ENCODE measurements at places on chromosomes 11 and 22.

DNA sequence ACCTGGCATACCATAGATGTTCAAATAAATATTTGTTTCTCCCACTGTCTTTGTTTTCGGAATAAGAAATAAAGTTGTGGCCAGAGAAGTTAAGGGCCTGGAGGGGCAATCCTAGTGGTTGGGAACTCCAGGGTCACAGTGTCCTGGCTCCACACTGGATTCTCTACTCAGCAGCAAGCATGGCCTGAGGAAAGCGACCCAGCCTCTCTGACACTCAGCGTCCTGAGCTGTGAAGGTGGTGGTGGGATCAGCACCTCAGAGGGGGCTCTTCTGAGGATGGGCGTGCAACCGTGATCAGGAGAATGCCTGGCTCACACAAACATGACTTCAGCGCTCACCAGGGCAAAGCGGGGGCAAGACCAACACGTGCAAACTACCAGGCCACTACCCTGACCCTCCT lies 59.9 kb downstream of the LARGE1 start:
- DNase-seq, result no peak

- DNase-seq, result no peak
These were observed 39.8 kb upstream of the PRSS23 start for GRCh38 chr11:86760577-86760976.

GRCh38 chr11:44082645-44083044 lies 12.8 kb upstream of the EXT2 start:
- no peak for DNase-seq

- DNase-seq, result no peak
These were observed 22.9 kb upstream of the SLC22A12 start for GRCh38 chr11:64568041-64568571.

DNA sequence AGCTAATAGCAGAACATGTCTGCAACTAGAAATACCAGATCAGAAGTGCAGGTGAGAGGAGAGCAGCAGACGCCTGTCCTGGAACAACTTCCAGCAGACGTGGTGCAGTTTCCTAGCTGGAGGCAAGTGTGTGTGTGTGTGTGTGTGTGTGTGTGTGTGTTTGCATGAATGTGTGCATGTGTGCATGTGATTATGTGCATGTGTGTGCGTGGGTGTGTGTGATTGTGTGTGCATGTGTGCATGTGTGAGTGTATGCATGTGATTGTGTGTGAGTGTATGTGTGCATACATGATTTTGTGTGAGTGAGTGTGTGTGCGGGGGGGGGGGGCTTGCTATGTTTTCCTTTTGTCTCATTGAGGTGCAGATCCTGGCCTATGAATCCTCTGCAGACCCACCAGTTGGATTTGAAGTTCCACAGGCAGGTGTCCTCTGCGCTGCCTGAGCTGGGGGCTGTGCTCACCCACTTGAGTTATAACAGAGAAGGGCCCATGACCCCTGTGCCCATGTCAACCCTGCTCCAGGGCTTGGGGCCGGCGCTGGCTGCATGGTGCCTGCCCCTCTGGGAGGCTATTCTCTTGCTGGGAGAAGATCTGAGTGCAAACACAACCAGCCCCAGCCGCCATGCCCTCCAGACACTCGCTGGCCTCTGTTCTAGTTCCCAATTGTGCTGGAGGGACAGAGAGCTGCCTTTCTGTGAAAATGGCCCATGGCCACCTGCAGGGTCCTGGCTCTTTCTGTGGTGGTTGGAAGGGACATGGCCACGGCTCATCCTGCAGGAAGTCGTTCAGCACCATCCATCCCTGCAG lies 821.3 kb downstream of the BRD1 start:
- DNase-seq, result no peak

DNA sequence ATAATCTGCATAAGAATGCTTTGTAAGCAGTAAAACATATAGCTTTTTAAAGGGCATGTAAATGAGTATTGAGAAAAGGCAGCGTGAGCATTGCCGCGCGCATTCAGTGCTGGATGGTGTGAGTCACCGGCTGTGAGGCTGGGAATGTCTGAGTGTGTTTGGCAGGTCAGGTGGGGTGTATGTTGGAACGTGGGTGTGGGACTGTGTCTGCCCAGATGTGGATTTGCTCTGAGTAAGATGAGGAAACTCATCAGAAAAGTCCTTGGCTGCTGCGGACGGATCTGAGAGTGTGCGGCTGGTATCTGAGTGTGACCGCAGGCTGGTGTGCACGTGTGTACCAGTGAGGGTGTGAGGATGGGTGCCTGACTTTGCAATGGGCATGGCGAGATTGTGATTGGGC lies 66.2 kb upstream of the NECTIN1 start:
- no peak for DNase-seq

DNA sequence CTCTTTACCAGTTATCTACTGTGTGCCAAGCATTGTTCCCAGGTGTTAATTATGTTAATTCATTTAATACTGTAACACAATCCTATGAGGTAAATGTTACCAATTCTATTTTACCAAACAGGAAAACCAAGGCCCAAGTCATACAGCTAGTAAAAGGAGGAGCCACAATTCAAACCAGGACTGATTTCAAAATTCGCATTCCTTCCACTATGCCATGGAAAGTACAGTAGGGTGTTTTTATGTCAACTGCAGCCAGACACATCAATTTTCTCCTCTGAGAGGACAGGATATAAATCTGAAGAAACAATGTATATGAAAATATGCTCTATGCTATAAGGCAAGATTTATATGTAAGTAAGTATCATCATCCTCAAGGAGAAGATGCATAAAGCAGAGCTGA lies 104.3 kb downstream of the RPL27A start:
- no peak for DNase-seq

DNA sequence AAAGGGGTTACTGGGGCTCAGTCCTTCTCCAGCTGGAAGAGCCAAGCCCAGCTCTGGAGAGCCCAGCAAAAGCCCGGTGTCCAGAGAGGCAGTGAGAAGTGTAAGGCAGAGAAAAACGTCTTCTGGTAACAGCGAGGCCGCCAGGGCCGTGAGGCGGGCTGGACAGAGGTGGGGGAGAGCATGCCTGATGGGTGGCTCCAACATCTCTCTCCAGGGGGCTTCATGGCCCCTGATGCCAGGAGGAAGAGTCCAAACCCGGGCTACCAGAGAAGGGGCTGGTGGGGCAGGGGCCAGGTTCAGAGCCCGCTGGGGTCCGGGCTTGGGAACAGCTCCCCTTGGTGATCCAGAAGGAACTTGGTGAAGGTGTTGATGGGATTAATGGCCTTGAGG lies 21.7 kb downstream of the ARHGAP1 start:
- DNase-seq, result no peak

DNA sequence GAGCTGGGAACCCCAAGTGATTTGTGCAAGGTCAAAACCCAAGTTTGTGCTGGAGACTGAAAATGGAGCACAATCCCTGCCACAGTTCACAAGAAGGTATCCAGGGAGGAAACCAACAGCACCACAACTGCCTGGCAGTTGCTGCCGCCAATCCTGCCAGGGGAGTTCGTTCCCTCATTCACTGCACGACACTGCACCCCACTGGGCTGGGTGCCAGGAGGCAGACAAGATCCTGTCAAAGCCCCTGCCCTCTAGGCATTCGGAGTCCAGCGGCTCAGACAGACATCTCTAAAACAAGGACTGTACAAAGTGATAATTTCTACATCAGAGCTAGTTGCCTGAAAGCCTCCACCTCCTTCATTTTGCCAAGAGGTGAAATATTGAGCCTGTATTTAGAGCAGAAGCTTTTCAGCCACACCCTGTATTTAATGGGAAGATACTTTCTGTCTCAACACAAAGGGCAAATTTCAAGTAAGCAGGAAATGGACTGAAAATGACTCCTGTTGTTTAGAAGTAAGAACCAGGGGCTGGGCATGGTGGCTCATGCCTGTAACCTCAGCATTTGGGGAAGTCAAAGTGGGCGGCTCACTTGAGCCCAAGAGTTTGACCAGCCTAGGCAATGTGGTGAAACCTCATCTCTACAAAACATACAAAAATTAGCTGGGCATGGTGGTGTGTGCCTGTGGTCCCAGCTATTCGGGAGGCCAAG lies 277.4 kb upstream of the NARS2 start:
- no peak for DNase-seq

DNA sequence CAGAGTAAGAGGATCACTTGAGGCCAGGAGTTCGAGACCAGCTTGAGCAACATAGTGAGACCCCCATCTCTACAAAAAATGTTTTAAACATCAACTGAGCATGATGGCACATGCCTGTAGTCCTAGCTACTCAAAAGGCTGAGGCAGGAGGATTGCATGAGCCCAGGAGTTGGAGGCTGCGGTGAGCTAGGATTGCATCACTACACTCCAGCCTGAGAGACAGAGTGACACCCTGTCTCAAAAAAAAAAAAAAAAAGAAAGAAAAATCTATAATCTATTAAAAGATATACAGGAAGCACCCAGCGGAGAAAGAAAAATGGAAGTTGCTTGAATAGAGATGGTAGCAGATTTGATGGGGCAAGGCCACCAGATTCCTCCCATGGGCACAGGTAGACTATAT lies 61.8 kb downstream of the FAM83F start:
- DNase-seq, result no peak

Data from stimulated activated naive B cell treated with anti-CD40 and anti-IgM and Interleukin-4, amounts not matched to agents 10 μg/mL and 1 μg/mL and 100 μg/mL, for 72 hours (primary cell).